Activated CD4-positive, alpha-beta T cell treated with anti-CD3 and anti-CD28 coated beads, Interleukin-2, amount 10 ng/mL, durations not matched to agents 7 days and 5 days (primary cell): ENCODE measurements at places on chromosomes 3 and 15. TPM values are rescaled to one million over a fixed set of nuclear protein-coding genes. Genes with fewer than 3 reads are reported as not detected.

Gene GUCA1C
- not detected for total RNA-seq

Gene C2CD4A
- not detected for total RNA-seq

Gene IL20RB
- total RNA-seq, result 1.2 TPM

GRCh38 chr15:25985165-25985564 is 122.0 kb upstream of the ATP10A start:
- no peaks in the 10 kb centered on the region for H3K27me3 ChIP-seq
- no peak overlapping the region for H3K27ac ChIP-seq
- no peaks in the 10 kb centered on the region for H3K4me1 ChIP-seq
- DNase-seq, result no peak
